ENCODE measurements at places on chromosomes 1 and 21.
A peak's percentile ranks its signal among the peaks of the same experiment; 100 is the strongest.

DNA sequence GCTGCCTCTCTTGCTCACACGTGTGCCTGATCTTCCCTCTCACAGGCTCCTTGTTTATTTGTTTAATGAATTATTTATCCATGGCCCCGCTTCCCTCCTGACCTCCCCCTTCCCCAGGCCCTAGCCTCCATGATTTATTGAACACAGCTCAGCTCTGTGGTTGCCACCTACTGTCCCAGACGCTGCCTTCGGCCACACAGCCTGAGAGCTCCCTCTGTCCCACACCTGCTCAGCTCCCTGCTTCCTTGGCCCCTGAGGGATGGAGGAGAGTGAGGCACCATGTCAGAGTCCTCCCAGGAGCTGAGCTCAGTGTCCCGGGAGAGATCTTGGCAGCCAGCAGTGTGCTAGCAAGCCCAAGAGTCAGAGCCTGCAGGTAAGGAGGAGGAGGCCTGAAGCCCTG, 3.1 kb upstream of the EFNA3 start:
- no peak for DNase-seq

DNA sequence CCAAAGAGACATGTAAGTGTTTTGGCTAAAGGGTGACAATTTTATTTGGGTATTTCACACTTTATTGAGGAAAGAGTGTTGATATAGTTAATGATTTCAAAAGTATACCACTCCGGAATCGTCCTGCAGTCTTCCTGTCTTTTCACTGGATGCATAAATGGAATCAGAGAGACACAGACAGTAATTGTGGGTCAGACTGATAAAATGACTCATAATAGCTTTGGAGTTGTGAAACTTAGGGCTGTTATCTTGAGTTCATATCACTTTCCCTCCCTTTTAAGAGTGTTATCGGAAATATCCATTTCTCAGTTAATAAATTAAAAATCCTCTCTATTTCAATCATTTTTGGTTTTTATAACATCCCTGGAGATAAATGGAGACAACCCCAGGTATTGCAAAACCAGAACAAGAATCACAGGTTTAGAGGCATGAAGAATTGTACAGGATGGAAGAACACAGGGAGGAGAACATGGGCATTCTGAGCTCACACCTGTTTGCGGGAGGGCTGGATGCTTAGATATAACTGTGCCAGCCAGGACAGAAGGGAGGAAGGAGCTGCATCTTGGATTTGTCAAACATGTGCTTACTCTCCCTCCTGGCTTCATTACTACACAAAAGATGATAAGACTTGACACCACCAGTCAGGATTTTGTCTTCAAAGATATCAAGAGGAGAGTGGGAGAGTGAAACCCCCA, 185.4 kb downstream of the LMO4 start:
- DNase-seq = no peak

- DNase-seq = no peak
Observed at GRCh38 chr1:180646547-180646946, 14.7 kb downstream of the XPR1 start.

DNA sequence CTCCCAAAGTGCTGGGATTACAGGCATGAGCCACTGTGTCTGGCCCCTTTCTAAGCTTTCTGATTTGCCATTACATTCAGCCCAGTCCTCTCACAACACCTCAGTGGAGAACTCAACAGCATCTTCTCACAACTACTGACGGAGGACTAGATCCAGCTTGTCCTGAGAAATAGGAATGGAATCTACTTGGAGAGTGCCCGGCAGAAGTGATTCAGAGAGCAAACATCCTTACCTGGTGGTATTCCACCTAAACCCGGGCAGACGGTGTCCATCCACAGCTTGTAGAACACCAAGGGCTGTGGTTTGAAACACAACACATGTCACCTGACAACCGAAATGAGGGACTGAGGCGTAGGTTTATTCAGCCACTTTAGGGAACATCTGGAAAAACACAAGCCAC, 28.8 kb upstream of the CCSAP start:
- DNase-seq = no peak

- DNase-seq = no peak
Observed at GRCh38 chr1:1067284-1067859, 6.7 kb downstream of the RNF223 start.

- no peak for DNase-seq
Observed at GRCh38 chr1:206850401-206850800, 15.0 kb upstream of the IL20 start.

DNA sequence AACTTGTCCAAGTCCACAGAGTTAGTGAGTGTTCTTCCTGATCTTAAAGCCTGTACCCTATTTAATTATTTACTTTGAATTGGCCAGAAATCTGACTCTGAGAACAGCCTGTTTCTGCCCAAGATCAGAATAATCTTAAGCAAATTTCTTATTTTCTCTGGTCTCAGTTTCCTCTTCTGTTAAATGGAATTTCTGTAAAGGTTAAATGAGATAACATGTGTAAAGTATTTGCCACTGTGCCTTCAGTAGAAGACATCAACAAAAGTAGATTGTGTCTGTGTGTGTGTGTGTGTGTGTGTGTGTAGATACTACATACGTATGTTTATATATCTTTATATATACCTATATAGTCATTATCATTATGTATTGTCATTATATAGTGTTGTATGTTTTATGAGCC, 124.2 kb upstream of the FGGY start:
- DNase-seq = no peak

DNA sequence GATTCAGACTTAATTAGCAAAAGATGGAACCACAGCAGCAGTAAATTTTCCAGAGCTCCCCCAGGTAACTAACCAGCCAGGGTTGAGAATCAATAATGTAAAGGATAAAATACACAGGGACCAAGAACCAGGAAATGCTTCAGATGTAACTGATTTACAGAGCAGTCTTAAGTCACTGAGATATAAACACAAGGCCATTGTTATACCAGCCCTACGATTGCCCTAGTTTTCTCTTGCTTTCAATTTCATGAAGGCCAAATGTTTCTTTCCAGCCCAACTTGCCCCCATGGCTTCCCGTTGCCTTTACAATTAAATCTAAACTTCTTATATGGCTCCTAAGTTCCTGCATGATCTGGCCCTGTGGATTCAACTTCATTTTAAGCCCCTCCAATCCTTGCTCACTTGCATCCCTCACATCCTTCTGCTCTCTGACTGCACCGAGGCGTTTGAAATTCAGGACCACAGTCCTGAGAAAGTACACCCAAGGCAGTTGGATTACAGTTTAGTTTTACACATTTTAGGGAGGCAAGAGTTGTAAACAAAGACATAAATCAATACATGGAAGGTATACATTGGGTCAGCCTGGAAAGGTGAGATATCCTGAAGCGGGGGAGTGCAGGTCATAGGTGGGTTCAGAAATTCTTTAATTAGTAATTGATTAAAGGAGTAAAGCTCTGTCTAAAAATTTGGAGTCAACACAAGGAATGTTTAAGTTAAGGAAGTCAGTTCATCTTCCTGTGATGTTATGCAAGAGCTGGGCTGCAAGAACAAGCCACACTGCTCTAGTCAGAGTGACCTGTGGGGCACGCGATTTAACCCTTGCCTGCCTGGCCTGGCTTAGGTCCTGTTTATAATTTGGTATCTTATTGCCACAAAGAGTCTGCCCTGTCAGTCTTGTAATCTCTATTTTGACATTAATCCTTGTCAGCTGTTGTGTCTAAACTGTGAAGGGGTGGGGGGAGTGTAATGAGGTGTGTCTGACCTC, 69.9 kb upstream of the COG2 start:
- DNase-seq = no peak

GRCh38 chr21:44006017-44006619, 6.0 kb upstream of the TRAPPC10 start:
- DNase-seq = no peak

GRCh38 chr1:38114241-38115026, 67.8 kb upstream of the POU3F1 start:
- DNase-seq = no peak

GRCh38 chr1:243415663-243416408, 160.0 kb downstream of the SDCCAG8 start:
- no peak for DNase-seq

- DNase-seq = no peak
Observed at GRCh38 chr1:210817385-210818275, 316.3 kb downstream of the KCNH1 start.

- no peak for DNase-seq
Observed at GRCh38 chr1:245542365-245542764, 387.6 kb downstream of the KIF26B start.

GRCh38 chr1:66275083-66275482, 258.9 kb upstream of the SGIP1 start:
- DNase-seq = no peak

DNA sequence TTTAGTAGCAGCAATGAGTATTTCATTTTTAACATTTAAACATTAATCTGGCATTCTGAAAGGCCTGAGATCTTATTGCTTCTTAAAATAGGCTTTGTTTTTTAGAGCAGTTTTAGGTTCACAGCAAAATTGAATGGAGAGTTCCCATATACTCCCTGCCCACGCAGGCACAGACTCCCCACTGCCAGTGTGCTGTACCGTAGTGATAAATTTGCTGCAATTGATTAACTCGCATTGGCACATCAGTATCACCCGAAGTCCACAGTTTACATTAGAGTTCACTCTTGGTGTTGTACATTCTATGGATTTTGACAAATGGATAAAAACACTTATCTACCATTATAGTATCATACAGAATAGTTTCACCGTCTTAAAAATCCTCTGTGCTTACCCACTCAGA, 71.8 kb upstream of the ERRFI1 start:
- DNase-seq = no peak

DNA sequence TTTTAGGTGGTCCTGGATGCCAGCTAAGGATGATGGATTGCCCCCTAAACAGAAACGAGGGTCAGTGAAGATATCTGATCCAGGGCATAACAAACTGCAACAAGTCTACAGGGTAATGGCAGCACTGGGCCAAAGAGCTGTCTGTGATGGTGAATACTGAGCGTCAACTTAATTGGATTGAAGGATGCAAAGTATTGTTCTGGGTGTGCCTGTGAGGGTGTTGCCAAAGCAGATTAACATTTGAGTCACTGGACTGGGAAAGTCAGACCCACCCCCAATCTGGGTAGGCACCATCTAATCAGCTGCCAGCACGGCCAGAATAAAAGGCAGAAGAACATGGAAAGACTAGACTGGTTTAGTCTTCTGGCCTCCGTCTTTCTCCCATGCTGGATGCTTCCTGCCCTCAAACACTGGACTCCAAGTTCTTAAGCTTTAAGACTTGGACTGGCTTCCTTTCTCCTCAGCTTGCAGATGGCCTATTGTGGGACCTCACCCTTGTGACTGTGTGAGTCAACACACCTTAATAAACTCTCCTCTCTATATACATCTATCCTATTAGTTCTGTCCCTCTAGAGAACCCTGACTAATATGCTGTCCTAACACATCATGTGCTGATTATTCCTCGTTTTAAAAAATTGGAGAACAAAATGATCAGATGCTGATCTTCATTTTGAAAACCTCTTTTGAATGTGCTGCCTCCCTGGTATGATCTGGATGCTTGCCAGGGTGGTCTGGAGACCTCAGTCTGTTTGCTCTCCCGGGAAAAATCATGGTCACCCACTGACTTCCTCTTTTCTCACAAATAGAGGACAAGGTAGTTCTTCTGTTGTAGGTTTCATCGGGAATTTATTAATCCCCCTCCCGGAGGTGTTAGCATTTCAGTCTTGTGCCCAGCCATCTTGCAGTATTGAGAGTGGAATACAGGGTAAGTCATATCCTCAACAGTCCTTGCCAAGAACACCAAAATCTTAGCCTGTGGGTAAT, 234.7 kb downstream of the SETD4 start:
- DNase-seq = no peak

GRCh38 chr1:201050515-201051277, 27.2 kb upstream of the KIF21B start:
- no peak for DNase-seq

GRCh38 chr1:86888327-86888726, 25.6 kb downstream of the SELENOF start:
- no peak for DNase-seq

DNA sequence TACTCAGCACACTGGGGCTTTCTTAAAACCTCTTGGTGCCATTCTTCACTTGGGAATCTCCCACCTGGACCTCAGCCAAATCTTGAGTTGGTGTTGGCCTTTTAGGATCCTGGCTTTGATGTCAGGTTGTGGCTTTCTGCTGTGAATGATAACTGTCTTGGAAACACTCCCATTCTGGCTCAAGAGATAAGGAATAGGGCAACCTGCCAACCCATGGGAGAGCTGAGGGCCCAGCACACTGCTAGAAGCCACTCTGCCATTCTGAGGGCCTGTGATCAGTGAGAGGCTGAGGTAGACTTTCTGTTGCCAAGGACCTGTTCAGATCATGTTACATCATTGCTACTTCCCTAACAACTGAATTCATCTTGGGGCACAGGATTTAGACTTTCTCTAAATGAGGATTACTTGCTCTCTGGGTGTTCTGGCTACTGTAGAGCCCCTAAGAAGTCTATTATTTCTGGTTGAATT, 45.8 kb downstream of the TTC39A start:
- DNase-seq = peak; percentile 72

- no peak for DNase-seq
Observed at GRCh38 chr1:115364046-115364779, 26.2 kb upstream of the NGF start.

DNA sequence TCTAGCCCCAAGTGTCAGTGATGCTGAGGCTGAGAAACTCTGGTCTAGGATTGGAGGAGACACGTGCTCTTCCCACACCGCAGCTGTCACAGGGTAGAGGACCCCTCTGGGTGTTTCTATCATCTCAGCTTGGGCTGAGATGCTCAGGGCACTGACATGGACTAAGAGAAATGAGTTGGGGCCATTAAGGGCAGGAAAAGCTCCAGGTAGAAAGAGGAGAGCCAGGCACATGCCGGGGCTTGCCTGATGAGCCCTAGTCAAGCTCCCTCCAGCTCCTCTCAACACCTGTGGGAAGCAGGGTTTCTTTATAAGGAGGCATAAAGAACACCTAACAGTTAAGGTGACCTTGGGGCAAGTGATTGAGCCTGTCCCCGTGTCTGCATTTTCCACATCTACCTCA, 17.3 kb downstream of the ABCA4 start:
- DNase-seq = no peak

DNA sequence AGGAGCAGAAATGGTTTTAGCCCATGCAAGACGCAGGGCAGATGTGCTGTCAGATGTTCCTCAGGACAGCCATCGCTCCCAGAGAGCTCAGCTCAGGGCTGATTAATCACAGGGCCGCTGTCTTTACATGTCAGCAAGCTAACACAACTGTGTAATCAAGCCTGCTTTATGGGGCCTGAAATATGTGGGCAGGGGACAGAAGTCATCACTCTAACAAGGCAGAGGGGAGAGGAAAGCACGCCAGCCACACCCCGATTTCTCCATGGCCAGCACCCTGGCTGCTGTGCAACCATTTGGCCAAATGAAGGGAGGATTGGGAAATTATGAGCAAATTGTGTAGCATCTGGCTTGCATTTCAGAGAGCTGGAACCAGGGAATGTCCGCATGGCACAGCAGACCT, 368.8 kb downstream of the NPHP4 start:
- DNase-seq = no peak

- peak; percentile 46 for DNase-seq
Observed at GRCh38 chr1:63774617-63775417, 1.0 kb downstream of the ROR1 start.

All from BE2C (cell line).